Islet precursor cell (in vitro differentiated cells): ENCODE measurements at places on chromosomes 13 and 19.

- DNase-seq = no peak
These were observed 48.2 kb downstream of the ABCC4 start for GRCh38 chr13:95253033-95253432.

- DNase-seq = no peak
These were observed 184.0 kb upstream of the RFC3 start for GRCh38 chr13:33633701-33634545.

- DNase-seq = peak; percentile 26
These were observed 72.9 kb upstream of the GPR183 start for GRCh38 chr13:99379856-99380801.

DNA sequence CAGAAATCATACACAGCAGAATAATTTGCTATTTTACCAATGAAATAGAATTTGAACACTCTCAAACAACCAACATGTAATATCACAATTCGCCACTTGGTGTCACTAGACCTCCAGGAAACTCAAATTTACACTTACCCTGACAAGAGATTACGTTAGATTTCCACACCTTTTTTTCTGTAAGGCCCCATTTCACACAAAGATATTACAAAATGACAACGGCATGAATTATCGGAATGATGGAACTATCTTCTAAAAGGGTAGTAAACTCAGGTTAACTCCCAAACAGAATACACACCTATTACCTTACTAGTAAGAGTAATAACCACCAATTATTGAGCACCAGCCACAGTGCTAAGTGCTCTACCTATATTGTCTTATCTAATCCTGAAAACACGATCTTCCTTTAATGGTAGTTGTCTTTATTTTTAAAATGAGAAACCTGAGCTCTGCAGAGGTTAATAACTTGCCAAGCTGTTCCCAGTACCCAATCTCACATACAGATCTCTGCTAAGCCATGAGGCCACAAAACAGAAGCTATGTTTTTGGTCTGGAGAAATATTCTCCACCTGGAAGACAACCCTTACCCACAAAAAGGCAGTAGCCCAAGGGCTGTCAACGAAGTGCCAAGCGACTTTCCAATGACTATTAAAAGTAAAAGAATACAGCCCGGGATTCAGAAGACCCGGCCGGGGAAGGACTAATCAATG lies 152.4 kb downstream of the DCLK1 start:
- no peak for DNase-seq

DNA sequence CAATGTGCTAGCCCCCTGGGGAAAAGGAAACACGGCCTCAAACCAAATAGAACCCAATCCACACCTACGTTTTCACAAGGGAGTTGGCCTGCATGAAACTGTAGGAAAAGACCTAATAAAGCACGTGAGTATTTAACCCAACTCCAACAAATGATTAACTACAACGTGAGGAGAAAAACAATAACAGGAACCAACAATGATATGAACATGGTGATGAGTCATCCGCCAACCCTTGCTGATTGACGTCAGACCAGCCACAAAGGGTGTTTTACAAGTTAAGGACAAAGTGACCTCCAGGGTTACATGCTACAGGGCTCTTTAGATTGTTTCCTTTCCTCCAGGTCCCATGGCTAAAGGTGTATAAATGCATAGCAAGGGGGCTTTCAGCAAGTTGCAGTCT lies 460.5 kb downstream of the COG6 start:
- peak; percentile 65 for DNase-seq

DNA sequence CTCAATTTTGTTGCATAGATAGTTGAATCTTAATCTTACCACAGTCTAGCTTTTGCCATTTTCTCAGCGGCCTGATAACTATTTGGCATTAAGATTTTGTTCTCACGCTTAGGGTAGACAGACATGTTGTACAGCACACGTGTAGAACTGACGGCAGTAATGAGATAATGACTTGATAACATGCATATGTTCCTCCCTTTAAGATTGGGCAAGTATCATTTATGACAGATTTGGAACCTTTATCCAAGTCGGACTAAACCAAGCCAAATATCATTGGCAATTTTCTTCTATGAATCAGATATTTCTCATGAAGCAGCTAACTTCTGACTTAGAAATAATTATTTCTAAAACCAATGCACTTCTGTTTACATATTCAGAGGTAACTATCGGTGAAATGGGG lies 205.5 kb downstream of the NDFIP2 start:
- DNase-seq = no peak

GRCh38 chr13:65894049-65894448 lies 1336.1 kb downstream of the PCDH9 start:
- no peak for DNase-seq

- no peak for DNase-seq
These were observed 26.6 kb upstream of the GSX1 start for GRCh38 chr13:27765650-27766049.

- DNase-seq = peak; percentile 82
These were observed 25.1 kb downstream of the TMEM161A start for GRCh38 chr19:19113040-19113626.

DNA sequence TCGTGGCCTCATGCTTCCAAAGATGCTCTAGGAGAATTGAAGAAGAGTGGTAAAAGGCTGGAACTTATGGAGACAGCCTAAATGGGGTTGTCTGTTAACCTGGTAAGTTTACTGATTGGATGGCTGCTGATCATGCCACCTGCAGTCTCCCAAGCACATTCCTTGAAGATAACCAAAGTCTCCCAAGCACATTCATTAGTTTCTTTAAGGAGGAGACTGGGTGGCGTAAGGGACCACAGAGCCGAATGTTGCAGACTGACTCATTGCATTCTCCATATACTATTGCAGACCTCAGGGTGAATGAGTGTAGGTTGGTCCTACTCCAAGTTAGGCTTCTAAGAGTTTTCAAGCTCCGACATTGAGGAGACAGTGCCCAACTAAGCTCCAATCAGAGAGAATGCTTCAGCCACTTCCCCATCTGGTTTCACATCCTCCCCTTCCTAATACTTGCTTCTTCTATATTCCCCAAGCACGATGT lies at the start of gene IGFL3:
Gene IGFL3, minus strand, starts transcription at position 51 of the 478 bp plus-strand sequence. Its CDS starts 39 bp downstream, at position 12.
- DNase-seq = no peak
